ENCODE measurements at places on chromosomes 16 and 17. TPM values are rescaled to one million over a fixed set of nuclear protein-coding genes. Genes with fewer than 3 reads are reported as not detected.

Gene LRRC75A
- total RNA-seq, result 3.0 TPM

Gene TMIGD1
- not detected for total RNA-seq

GRCh38 chr17:83200231-83200699, 120.9 kb downstream of the METRNL start:
- DNase-seq, result peak; percentile 86
- H3K27me3 ChIP-seq, result no peaks in the 10 kb centered on the region

DNA sequence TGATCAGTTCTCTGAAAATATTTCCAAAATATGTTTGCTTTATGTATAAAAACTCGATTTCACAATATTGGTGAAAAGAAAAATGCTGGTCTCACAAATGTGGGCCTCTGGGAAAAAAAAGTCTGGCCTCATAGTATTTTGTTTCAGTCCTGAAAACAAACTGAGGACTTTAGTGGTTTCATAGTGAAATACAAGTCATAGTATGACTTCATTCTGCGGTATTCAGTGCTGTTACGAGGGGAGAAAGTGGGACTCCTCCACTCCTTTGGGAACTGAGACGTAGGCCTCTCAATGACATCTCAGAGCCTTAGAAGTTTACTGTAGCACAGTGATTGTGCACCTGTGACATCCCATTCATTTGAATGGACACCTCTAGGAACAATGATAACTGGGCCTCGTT, 56.0 kb downstream of the CYB561 start:
- H3K36me3 ChIP-seq, result peaks cover 12% of the 10 kb centered on the region
- no peaks in the 10 kb centered on the region for H3K27me3 ChIP-seq
- DNase-seq, result no peak
- H3K4me1 ChIP-seq, result no peaks in the 10 kb centered on the region
- no peak overlapping the region for H3K4me3 ChIP-seq

DNA sequence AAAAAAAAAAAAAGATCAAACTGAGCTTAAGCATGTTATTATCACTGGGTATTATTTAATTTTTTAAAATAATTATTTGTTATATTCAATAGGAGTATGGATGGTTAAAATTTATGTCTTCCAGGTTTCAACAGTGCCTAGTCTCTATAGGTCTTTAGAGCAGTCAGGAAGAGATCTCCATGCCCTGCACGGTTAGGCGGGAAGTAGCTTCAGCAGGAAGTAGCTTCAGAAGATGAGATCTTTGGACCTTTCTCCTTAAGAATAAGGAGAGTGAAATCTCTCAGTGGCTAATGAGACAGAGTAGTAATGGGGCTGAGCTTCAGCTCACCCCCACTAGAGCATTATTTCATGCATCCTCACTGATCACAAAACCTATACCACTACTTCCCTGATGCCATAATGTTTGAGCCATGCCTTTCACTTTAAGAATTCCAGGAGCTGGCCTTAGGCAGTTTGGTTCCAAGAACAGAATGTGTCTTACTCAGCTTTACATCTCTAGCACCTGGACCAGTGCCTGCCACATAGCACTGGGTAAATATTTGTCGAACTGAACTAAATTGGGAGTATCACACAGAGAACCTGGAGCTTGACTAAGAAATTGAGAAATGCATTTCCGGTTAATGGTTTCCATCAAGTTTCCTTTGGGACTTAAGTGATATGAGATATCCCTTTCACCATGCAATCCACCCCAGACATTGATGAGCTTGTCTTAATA, 43.5 kb downstream of the SCPEP1 start:
- DNase-seq, result no peak
- no peak overlapping the region for H3K4me3 ChIP-seq

GRCh38 chr16:62642677-62643076, 606.4 kb upstream of the CDH8 start:
- no peak overlapping the region for H3K27ac ChIP-seq
- no peaks in the 10 kb centered on the region for H3K27me3 ChIP-seq
- DNase-seq, result no peak

DNA sequence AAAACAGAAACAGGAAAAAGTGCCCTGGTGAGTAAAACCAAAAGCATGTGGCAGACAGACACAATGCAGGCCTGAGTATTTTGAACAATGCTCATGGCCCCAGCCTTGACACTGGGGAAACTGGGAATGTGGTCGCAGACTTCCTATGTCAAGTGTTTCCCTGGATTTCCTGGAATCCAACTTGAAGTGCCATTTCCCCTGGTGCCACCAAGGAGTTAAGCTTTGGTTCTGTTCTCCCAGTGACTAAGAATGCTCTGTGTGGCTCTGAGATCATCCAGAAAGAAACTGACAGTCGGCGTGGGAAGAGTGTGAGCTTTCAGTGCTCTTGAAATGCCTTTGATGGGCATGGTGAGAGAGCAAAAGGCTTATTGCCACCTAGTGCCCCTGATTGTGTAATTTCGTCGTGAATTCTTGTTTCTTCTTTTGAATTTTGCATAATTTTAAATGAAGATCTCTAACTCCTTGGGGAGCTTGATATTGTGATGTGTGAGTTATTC, 96.0 kb downstream of the YPEL2 start:
- H3K4me3 ChIP-seq, result no peak overlapping the region
- no peaks in the 10 kb centered on the region for H3K4me1 ChIP-seq
- no peaks in the 10 kb centered on the region for H3K36me3 ChIP-seq
- no peak overlapping the region for H3K27ac ChIP-seq

Data from natural killer cell (primary cell).